Karpas-422 (cell line): ENCODE measurements at places on chromosomes 12 and 14.

DNA sequence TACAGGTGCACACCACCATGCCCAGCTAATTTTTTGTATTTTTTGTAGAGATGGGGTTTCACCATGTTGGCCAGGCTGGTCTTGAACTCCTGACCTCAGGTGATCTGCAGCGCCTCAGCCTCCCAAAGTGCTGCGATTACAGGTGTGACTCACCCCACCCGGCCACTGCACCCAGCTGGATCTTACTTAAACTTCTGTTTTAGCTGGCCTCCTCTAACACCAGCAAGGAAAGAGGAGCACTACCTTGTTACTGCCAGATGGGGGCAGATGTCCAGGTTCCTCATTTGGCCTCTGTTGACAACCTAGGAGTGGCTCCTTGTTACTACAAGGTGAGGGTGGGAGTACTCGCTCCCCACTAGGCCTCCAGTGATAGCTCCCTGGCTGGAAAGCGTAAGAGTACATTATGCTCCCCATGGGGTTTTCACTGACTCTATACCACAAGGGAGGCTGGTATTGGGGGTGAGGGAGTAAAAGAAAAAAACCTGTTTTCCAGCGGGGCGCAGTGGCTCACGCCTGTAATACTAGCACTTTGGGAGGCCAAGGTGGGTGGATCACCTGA lies 13.2 kb upstream of the ARF6 start:
- peak; percentile 94 for DNase-seq

DNA sequence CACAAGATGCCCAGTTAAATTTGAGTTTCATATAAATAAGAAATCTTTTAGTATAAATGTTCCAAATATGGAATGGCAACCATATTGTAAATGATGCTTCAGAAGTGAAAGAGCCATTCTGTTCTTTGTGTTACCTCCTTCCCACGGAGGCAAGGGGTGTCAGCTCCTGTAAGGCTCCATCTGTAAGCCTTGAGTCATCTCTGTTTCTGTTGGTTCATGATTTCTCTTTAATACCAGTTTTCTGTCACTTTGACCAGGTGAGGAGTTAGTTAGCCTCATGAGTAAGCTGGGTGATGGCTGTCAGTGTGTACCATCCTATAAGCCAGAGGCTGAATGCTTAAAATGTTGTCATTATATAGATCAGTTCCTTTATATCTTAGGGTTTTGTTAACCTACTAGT lies 61.9 kb downstream of the TMEM30B start:
- DNase-seq: no peak

GRCh38 chr12:14272956-14273912 lies 92.2 kb upstream of the ATF7IP start:
- DNase-seq: peak; percentile 76

DNA sequence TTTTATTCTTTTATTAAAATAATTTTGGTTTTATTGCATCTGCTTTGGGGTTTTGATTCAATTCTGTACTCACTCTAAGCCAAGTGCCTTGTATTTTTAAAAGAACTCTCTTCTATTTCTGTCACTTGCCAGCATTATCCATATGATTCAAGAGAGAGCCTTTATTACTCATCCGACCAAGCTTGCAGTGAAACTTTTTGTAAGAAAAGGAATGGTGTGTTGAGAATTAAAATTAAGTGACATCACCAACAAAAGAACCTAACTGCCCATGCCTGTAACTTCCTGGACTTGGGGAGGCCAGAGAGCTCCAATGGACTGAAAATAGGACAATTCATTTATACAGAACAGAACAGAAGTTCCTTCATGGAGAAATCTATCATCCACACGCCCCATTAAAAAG lies 52.1 kb downstream of the GALNT4 start:
- no peak for DNase-seq

DNA sequence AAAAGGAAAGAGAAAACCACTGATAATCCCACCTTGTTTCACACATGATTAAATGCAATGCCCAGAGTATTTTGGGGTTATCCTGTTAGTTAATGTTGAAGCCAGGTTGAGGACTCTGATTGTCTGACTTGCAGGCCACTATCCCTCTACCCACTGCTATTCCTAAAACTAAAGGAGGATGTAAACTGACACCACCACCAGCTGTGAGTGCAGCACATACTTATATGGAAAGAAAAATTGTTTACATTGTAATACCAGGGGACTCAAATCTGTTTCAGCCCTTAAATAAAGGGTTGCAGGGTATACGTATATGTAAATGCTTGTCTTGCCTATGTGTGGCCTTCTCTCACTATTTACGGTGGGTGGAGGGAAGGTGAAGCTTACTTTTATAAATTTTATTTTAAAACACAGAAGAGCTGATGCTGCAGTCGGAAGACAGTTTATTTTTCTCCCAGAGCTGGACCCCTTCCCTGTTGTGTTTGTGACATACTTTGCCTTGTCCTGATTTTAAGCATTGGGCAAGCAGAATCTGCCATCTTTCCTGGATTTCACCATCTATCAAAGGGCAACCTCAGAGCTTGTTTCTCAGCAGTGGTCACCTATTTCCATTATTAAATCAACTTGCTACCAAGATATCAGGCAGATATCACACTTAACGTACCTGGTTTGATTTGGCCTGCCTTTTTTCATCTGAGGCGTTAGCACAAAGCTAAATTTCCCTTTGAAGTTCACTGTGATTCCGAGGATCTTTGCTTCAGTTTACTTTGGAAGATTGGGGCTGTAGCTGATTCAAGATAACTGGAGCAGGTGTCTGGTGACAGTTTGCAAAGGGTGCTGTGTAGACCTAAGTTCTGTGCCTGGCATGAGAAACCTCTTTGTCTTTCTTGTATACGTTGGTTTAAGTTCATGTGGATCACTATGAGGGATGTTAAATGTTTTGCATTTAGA lies 25.2 kb downstream of the DAAM1 start:
- no peak for DNase-seq

DNA sequence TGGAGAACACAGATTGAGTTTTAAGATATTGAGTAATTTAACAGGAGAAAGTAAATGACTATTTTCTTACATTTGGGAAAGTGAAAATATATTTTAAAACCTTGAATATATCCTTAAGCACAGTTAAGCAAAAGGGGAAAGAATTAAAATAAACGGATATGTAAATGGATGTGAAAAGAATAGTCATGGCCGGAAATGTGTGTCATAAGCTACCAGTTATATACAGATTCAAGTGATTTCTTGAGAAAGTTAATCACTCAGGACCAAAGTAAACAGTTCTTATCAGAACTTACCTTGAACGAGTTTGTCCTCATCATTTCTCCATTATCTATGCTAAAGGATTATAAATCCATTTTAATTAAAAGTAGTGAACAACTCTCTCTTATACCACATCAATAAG lies 33.4 kb downstream of the C12orf75 start:
- DNase-seq: peak; percentile 69

DNA sequence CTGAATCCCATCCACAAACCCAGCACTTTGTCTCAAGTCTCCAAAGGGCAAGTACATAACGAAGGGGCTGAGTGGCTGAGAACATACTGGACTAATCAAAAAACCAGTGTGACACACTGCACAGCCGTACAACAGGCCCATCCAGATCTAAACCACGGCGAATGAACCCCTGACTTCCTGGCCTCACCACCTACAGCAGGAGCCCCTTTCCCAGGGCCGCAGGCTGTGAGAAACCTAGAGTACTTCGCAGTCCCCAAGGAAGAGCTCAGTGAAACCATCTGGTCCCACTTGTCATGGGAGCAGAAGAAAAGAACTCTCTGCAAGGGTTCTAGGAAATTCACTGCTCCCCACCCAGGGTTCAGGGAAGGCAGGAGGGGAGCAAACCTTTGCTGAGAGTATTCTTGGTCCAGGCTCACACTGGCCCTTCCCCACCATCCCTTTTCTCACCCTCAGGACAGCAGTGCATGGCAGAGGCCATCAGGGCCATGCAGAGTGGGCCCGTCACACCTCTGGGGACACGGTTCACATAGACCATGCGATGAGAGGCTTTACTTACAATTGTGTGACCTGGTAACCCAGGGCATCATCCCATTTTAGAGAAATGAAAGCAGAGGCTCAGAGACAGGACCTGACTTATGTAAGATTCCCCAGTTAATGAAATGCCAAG lies 192.8 kb downstream of the BCL11B start:
- DNase-seq: no peak

GRCh38 chr12:110846615-110847566 lies at the start of gene CCDC63:
Gene CCDC63, plus strand, starts transcription at chr12:110846987. Its CDS starts 5,968 bp downstream, at chr12:110852955.
- DNase-seq: peak; percentile 40

DNA sequence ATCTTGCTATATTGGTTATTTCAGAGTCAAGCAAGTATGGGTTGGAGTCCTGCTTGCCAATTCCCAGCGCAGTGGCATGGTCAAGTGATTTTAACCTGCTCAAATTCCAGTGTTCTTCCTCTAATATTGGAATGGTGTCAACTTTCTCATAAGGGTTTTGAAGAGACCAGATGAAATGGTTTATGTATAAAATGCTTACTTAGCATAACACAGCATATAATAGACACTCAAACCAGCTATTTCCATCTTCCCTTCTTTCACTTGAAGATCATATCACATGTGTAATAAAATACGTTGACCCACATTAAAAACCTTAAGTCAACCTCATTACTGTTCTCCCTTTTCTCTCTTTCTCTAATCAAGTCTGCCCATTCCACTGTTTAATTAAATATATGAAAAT lies 144.0 kb downstream of the NAV3 start:
- DNase-seq: no peak

GRCh38 chr14:96592591-96593386 lies 90.6 kb downstream of the PAPOLA start:
- peak; percentile 77 for DNase-seq

DNA sequence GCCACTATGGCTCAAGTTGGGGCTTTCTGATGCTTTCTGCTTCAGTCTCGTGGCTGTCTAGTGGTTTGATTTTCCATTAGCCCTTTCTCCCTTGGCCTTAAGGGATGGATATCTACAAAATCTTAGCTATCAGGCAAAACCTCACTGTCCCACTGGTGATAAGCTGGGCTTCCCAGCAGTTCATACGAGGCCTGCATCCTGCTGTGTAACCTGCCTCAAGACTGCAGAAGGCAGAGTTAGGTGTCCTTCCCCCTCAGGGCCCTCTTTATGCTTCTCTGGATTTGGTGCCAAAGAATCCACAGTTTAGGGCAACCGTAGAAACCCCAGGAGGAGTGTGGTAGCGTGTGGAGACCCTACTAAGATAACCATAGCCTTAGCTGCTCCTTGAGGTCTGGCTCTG lies 38.9 kb downstream of the ETV6 start:
- no peak for DNase-seq

GRCh38 chr12:105916760-105917039 lies 222.1 kb downstream of the NUAK1 start:
- no peak for DNase-seq
